ELF-1 (cell line): ENCODE measurements at places on chromosomes 6 and 20.

- no peak for DNase-seq
Observed at GRCh38 chr6:87230801-87231200, 75.4 kb downstream of the ZNF292 start.

DNA sequence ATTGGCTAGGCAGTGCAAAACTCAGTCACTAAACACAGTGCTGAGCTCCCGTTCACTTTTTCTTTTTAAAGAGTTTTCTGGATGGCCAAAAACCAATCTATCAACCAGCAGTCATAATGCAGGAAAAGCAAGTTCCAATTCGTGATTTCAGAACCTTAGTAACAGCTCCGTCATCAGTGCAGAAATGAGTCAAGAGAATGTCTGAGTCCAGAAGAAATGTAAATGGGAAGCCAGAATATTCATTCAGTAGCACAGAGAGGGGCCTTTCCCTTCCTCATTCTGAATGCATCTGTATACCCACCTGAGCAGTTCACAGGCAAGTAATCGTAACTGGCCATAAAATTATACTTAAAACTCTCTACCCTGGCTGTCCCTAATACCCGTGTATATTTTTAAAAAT, 20.4 kb downstream of the HUS1B start:
- DNase-seq, result no peak

GRCh38 chr6:35415065-35415891, 36.9 kb upstream of the FANCE start:
- DNase-seq, result peak; percentile 71

GRCh38 chr6:160960839-160961238, 30.7 kb upstream of the MAP3K4 start:
- DNase-seq, result no peak

GRCh38 chr6:44004136-44004535, 123.1 kb downstream of the MRPL14 start:
- DNase-seq, result no peak

DNA sequence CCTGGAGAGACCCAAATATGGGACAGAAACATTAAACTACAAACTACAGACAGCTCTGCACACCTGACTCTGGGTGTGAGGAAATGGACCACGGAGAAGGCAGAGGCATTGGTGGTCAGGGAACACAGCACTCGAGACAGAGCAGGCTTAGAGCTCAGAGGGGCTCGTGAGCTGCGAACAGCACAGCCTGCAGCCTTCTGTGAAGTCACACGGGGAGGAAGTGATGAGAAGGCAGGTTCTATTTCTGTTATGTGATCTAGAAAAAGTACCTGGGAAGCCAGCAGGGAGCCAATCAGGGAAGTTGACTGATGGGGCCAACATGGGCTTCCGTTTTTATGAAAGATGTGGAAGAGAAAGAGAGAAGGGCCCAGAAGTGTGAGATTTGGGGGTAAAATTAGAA, 88.9 kb upstream of the SNAP25 start:
- no peak for DNase-seq

- DNase-seq, result no peak
Observed at GRCh38 chr6:90364286-90364685, 67.6 kb upstream of the BACH2 start.

GRCh38 chr6:110188791-110189190, 8.6 kb downstream of the CDC40 start:
- DNase-seq, result no peak

GRCh38 chr20:36344517-36345132, 38.5 kb downstream of the DLGAP4 start:
- peak; percentile 89 for DNase-seq

DNA sequence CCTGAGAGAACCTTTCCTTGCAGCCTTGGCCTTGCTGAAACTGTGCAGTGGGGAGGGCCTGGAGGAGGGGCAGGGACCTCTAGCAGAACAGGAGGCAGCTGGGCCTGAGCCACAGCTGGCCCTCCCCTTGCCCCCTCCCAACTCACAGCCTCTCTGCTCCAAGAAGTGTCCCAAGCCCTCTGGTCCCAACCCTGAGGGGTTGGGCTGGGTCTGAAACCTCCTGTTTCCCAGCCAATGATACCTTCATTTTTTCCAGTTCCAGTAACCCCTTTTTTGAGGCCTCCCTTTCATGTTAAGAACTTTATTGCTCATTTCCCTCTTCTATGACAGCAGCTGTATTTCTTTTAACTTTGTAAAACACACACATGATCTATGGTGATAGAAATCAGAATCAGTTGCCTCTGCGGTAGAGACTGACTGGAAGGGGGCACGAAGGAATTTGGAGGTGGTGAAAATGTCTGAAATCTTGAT, 17.9 kb upstream of the ARMC12 start:
- peak; percentile 51 for DNase-seq

GRCh38 chr20:32396646-32397160, 38.6 kb downstream of the ASXL1 start:
- no peak for DNase-seq

- no peak for DNase-seq
Observed at GRCh38 chr6:159250633-159251032, 81.4 kb downstream of the FNDC1 start.

GRCh38 chr6:30101444-30102413, 11.2 kb downstream of the TRIM31 start:
- DNase-seq, result peak; percentile 86

DNA sequence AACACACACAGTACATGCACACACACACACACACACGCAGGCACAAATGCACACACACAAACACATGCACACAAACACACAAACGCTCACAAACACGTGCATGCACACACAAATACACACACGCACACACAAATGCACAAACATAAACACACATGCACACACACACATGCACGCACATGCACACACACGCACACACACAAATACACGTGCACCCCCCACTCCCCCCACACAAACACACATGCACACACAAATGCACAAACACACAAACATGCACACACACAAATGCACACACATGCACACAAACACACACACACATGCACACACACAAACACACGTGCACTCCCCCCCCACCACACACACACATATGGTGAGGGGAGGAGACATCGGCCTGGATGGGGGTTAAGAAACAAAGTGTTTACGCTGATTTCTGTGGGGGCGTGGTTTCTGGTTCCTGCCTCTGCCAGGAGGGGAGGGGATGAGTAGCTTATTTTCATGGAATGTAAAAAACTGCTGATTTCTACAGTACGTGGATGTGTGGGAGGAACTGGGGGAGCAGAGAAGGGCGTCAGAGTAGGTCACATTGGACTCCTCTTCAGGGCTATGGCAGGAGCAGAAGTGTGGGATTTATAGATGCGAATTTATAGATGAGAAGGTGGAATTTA, 607.2 kb downstream of the QKI start:
- no peak for DNase-seq

GRCh38 chr6:169932491-169932890, 181.1 kb downstream of the ERMARD start:
- DNase-seq, result peak; percentile 25

DNA sequence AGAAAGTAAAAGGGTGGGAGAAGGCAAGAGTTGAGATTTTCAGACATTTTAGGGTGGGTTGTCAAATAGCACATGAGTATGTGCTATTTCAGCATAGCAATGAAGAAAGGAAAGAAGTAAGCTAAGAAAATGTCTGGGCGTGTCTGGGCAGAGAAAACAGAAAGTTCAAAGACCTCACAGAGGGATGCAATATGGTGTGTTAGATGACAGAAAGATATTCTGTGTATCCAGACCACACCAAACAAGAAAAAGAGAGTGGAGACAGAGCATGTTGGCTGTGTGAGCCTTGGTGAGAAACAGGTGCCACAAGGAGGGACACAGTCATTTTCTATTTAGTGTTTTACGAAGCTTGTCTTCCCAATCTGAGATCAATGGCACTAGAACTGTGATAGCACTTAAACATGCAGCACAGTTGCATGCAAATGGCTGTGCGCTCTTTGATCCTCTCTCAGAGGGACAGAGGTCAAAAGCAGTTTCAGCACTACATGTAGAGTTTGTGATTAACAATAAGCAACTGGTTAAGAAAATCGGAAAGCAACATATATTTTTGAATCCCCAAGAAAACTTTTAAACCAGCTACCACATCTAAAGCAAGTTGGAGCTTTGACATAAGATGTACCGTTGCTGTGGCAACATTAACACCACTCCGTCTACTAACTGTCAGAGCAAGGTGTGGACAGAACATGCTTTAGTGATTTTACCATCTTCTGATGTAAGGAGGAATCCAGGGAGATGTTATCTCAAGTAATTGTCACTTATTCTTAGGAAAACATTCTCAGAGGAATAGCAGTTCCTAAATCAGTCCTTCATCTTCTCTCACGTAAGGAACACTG, 515.5 kb upstream of the NOX3 start:
- DNase-seq, result no peak

- DNase-seq, result no peak
Observed at GRCh38 chr6:159714404-159714803, 12.9 kb upstream of the WTAP start.

- peak; percentile 60 for DNase-seq
Observed at GRCh38 chr20:51326201-51326819, 216.2 kb downstream of the NFATC2 start.

- DNase-seq, result no peak
Observed at GRCh38 chr6:66930559-66931290, 1223.7 kb upstream of the EYS start.
